ENCODE measurements at places on chromosomes 12 and 14.

DNA sequence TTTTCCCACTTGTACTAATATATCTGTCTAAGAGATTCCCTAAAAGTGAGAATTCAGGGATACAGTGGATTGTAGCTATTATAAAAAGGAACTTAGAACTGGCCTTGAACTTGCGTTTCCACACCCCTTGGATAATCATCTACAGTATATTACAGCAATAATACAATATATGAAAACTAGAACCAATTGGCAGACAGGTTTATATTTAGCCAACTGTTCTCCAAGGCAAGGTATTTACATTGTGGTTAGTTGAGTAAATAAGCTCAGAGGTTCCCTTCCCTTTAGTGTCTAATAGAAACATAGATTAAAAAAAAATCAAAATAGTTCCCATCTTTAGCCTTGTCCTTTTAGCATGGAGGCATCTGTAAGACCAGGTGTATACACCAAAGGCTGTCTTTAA, 42.1 kb downstream of the LIMA1 start:
- DNase-seq: no peak

GRCh38 chr12:103852498-103852997, 11.5 kb upstream of the NT5DC3 start:
- no peak for DNase-seq

- no peak for DNase-seq
These were observed 54.3 kb downstream of the PEBP1 start for GRCh38 chr12:118190266-118190665.

GRCh38 chr12:121190523-121191031, 19.4 kb upstream of the P2RX4 start:
- DNase-seq: no peak

GRCh38 chr12:2691006-2691344, 103.8 kb upstream of the FKBP4 start:
- DNase-seq: peak; percentile 52

GRCh38 chr12:104710940-104711689, 247.0 kb downstream of the SLC41A2 start:
- no peak for DNase-seq

GRCh38 chr14:36522972-36523715, 3.1 kb upstream of the NKX2-1 start:
- no peak for DNase-seq

DNA sequence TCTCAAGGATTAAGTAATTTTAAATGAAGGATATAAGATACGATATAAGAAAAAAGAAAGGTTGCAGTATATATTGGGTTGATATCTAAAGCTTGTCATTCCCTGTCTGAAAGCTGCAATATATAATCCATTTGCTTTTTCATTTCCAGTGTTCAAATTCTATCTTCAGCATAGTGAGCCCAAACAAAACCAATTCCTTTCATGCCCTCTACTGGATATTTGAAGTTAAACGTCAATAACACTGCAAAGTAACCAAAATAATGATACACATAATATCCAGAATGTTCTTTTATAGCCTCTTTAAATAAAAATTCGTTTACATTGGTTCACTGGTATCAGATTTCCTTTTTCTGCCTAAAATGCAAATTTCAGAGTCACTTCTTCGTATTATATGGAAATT, 64.5 kb upstream of the DAAM1 start:
- no peak for DNase-seq

DNA sequence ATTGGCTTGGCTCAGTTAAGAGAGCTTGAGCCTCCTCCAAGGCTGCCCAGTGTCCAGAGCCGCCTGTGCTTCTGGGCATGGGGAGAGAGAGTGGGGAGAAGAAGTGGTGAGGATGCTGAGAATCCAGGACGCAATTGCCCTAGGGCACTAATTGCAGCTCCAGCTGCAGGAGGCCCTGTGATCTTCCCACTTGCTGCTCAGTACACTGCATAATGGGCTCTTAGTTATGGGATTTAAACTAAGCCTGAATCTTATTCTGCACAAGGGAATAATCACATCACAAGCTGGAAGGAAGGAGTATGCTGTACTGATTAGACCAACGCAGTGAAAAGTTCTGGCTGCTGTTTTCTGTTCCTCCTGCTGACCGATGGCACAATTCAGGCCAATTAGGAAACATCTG, 101.0 kb upstream of the PRMT8 start:
- DNase-seq: no peak

GRCh38 chr12:132123970-132124765, 20.0 kb downstream of the DDX51 start:
- no peak for DNase-seq

DNA sequence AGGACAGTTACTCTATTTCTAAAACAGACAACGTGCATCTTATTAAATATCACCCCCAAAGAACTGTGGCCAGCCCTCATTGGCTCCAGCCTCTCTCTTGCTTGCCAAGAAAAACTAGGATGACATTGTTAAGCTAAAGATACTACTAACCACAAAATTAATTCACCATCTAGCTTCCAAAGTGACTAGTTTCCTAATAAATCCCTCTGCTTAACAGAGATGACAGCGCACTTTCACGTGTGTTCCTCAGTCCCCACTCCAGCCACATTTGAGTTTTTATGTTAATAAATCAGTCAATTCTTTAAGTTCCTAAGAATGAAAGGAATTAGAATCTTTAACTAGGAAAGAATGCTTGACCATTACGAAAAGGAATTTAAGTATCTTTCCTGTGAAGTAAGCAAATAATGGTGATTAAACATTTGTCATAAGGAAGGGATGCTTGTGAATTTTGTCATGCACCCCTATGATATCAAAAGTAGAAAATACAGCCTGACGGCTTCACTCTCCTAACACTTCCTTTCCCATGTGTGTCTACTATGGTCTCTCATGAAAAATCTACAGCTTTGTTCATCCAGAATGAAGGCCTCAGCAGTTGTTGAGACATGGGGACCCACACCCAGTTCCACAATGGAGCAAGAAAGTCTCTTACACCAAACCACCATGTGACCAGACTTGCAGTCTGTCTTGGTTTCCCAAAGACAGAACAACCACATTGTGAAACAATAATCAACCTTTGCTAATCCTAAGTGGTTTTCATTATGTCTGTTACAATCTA, 8.1 kb downstream of the CORO1C start:
- no peak for DNase-seq

DNA sequence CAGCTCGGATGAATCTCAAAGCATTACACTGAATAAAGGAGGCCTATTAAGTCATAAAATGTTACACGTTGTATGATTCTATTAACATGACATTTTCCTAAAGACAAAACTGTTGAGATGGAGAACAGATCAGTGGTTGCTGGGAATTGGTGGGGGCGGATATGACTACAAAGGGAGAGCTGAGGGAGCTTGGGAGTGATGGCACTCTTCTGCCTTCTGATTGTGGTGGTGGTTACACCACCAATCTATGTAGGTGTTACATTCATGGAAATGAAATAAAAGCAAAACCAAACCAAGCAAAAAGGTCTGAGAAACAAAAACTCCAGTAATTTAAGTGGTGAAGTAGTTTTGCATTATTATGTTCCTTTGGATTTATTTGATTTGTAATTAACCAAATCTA, 16.4 kb upstream of the EVL start:
- DNase-seq: no peak

DNA sequence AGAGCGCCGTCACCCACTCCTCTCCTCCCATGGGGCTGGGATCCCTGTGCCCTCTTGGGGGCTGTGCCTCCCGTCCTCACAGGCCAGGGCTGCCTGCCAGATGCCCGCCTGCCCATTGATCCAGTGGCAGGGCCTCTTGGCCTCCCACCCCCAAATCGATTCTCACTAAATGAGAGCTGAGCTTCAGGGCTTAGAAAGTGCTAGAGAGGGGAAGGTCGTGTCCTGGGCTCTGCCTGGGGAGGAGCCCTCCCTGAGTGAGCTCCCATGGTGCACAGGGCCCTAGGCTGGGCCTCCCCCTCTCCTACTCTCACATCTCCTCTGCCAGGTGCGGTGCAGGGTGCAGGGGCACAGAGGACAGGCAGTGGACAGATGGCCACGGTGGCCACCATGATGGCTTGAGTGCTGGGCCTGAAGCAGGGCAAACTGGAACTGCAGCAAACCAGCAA, 9.2 kb downstream of the BEGAIN start:
- DNase-seq: no peak

DNA sequence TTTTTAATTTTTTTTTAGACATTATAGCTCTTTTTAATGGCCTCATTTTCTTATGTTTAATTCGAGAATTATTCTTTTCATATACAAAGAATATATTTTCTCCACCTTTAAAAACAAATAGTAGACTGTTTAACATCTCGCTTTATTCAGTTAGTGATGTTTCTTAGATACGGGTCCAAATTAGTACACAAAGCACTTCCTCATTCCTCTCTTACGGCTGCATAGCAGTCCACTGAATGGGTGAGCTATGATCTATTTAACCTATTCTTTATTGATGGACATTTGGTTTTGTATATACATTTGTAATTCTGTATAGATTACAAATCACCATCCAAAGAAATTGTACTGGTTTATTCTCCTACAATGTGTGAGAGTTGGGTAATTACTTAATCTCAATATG, 8.3 kb upstream of the GPR162 start:
- no peak for DNase-seq

- no peak for DNase-seq
These were observed 119.1 kb upstream of the ATXN7L3B start for GRCh38 chr12:74418573-74418972.

- no peak for DNase-seq
These were observed 101.1 kb downstream of the RFLNA start for GRCh38 chr12:124395986-124396385.

DNA sequence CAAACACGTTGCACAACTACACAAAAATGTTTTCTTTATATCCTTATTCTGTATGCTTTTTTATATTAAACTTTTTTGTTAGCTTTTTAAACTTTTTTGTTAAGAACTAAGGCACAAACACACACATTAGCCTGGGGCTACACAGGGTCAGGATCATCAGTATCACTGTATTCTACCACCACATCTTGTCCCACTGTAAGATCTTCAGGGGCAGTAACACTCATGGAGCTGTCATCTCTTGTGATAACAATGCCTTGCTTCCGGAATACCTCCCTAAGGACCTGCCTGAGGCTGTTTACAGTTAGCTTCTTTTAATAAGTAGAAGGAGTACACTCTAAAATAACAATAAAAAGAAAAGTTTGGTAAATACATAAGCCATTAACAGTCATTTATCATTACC, 42.2 kb downstream of the PLEKHA5 start:
- no peak for DNase-seq

DNA sequence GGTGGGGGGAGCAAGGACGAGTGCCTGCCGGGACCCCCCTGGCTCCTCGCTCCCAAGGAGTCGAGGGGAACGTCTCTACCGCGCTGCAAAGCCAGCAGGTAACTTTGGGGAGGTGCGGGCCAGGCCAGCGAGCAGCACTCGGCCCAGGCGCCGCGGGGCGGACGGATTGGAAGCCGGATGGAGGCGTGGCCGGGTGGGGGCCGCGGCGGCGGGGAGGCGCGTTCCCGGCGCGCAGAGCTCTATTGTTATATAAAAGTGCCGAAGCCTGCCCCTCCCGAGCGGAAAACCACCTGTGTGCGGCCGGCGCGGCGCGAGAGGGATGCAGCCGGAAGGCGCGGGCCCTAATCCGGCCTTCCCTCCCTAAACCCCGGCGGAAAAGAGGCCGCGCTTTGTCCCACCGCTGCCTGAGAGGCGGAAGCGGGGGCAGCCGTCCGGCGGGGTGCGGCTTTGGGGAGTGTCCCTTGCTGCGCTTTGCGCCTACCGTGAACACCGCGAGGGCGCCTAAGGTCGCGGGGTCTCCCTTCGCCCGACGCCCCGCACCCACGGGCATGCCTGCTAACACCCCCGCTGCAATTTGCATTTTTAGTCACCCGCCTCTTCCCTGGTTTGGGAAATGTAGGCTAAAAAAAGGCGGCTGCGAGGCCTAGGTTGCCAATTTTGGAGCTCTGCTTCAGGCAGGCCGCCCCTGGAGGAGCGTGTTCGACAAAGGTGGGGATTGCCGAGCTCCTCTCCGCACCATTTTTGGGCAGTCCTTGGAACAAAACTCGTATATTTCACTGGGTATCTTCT, 1.7 kb upstream of the DUSP6 start:
- DNase-seq: peak; percentile 69

DNA sequence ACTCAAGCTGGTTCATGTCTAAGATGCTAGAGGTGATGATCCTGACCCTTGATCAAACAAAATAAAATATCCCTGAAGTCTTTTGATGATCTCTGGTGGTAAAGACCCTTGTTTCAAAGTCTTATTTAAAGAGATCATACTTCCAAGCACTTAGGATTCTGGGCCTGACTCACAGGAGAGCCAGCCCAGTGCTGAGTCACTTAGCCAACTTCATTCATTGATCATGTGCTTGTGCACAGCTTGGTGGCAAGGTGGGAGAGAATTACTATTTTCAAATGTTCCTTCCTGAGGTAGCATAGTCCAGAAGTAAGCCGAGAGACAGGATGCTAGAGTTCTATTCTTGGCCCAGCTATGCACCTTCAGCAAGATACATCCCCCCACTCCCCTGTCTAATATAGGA, 40.6 kb downstream of the SCN8A start:
- no peak for DNase-seq

DNA sequence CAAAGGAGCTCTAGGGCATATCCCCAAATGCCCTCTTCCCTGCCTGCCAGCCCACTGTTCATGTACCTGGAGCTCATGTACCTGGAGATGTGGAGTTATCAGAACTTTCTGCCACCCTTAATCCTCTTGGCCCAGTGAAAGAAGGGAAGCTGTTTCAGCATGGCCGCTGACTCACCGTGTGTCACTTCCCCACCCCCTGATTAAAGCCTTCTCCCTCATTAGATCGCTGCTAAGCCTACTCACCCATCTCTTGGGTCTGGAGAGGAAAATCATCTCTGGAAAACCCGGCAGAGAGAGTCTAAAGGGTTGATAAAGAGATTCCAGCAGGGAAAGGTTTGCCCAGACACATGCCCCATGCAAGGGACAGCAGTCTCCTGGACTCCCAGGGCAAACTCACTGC, 4.5 kb upstream of the LTBP2 start:
- no peak for DNase-seq

- DNase-seq: no peak
These were observed 2.4 kb upstream of the KRT84 start for GRCh38 chr12:52387859-52388258.

DNA sequence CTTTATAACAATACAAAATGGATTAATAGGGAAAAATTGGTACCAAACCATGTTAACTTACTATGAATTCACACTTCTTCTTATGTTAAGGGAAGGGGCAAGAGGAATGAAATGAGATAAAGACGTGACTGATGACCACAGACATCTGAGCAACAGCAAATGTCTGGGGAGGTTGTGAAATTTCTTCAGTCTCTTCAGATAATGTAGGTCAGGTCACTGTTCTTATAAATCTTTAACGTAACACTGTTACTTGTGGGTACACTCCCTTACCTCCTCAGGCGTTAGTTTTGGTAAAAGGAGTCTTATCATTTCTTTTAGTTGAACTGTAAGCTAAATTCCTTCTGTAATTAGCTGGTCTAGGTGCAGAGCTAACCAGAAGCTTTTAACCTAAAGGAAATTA, 405.0 kb upstream of the LRFN5 start:
- DNase-seq: no peak

All from activated T-cell treated with anti-CD3 and anti-CD28 coated beads, Interleukin-2, amount 50 U/mL, for 1 hour (primary cell).